AG08396 (cell line): ENCODE measurements at places on chromosomes 2 and 18.

- DNase-seq: peak; percentile 67
Measured at GRCh38 chr2:217223222-217223930, 363.5 kb upstream of the TNP1 start.

DNA sequence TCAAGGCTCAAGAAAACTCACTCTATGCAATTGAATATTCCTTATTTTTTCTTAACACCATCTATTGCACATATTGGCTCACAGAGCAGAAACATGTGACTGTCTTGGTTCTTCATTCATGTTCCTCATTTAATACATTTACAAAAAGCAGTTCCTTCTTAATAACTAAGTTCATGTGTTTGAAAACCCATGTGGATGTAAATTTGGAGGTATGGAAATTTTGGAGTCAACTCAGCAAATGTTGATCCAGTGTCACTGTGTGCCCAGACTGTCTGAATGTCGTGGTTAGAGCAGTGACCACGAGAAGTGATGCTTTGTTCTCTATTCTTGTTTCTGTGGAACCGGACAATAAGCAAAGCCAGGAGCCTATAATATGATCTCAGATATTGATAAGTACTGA lies 299.1 kb downstream of the SETBP1 start:
- DNase-seq: no peak

GRCh38 chr2:43531251-43531650 lies 64.6 kb downstream of the THADA start:
- no peak for DNase-seq

DNA sequence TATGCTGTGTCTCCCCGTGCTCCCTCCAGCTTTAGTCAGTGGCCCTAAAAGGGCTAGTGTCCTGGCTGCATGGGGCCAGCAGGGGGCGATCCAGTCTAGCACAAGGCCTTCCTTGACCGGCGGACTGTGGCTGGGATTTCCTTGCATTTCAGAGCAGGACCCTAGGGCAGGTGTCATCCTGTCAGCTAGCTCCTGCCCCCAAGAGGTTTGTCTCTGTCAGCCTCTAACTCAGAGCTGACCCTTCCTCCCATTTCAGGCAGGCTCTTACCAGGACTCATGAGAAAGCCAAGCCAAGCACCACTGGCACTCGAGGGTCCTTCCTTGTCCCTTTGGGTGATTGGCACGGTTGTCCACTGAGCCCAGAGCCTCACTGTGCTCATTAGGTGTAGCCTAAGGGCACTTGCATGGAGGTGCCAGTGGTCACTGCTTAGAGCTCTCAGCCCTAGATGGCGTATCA lies 140.3 kb downstream of the RPIA start:
- DNase-seq: peak; percentile 35

DNA sequence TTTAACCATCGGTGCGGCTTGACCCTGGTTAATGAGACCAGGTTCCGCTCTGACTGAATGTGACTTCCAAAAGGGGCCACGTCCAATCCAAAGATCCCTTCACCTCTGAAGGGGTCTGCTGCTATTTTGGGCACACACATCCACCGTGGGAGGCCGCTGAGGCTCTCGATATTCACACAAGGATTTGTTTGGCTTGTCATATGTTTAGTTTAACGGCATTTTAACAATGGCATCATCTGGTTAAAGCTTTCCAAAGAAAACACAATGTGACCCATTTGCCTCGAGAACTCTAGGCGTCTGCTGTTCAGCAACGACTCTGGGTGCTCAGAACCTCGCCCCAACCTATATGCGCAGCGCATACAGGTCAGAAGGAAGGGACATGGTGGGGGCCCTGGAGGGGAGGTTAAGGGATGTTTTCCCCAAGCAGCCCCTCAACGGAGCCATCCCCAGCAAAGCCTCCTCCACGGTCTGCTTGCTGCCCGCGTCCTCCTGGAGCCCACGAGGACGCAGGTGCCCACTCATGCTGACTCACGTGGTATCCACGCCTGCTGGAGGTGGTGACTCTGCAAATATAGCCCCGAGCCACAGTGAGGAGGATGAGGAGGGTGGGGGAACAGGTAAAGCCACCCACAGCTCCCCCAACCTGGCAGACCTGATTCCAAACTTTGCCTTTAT lies 260.3 kb downstream of the HDAC4 start:
- no peak for DNase-seq

- DNase-seq: no peak
Measured at GRCh38 chr2:162123806-162124758, 28.0 kb downstream of the GCG start.

GRCh38 chr18:1751249-1751648 lies 820.1 kb downstream of the METTL4 start:
- DNase-seq: no peak

GRCh38 chr18:9410515-9410914 lies 64.8 kb upstream of the RALBP1 start:
- no peak for DNase-seq

DNA sequence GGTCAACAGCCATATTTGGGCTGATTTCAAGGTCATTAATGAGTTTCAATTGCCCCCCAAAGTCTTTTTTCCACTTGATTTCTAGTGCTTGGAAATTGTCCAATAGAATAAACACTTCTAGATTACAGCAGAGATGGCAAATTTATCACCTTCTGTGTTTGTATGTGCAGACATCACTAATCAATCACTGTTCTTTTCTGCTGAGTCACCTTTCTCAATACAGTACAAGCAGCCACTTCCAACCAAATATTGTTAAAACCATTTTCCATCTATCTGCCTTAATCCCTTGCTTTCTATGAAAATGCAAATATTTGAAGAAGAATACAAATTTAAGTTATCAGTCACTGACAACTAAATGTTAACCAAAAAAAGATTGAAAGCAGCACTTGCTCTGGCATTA lies 40.2 kb upstream of the ZNF521 start:
- no peak for DNase-seq

- no peak for DNase-seq
Measured at GRCh38 chr18:38644875-38645641, 1079.5 kb upstream of the CELF4 start.

DNA sequence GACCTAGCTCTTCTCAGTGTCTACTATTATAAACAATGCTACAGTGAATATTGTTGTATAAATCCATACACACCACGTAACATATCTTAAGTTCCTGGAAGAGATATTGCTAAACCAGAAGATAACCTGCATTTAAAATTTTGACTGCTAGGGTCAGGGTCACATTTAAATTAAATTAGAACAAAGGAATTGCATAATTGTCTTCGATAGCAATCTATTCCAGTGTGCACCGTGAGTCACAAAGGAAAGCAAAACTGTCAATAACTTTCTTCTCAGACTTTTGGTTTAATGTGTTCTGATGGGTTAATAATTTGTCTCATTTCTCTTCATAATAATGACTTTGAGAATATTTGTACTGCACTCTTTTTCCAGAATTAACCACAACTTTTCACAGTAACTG lies 4.2 kb downstream of the GEN1 start:
- no peak for DNase-seq

DNA sequence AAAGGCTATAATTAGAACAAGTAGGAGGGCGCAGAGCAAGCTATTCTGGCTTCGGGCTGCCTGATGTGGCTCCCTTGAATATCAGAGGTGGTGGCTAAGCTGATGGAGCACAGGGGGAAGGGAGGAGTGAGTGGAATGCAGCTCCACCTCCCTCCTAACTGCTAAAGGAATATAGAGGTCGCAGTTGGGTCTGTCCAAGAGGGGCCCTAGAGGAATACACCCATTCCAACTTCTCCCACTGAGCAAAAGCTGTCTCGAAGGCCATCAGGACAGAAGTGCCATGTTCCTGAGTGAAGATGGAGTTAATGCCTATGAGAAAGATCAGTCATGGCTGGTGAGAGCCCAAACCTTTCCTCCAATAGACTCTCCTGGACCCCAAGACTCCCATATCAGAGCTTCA lies 32.8 kb upstream of the MARCO start:
- DNase-seq: no peak

DNA sequence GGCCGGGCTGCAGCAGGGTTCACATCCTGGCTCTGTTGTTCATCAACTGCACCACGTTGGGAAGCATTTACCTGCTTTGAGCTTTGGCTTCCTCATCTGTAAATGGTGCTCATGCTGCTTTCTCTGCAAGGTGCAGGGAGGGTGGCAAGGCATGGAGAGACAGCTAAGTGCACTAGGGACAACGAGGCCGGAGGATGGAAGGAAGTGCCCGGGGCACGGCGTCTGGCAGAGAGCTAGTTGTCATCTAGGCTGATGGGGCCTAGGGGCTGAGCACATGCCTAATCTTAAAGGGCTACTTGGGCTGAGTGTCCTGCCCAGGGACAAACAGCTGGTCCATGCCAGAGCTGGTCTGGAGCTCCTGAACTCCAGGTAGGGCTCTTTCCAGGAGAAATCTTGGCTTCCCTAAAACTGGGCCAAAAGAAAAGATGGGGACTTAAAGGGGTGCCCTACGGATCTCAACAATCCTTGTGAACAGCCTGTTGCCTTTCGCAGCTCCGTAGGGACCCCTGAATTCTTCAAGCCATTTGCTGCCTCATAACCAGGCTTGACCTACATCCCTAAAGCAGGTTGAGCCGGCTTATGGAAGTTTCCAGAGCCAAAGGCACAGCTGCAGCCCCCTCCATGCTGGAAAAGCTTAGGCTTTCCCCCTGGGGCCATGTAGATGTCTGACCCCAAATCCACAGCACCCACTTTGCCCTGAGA lies 130.8 kb downstream of the SMAD7 start:
- no peak for DNase-seq

DNA sequence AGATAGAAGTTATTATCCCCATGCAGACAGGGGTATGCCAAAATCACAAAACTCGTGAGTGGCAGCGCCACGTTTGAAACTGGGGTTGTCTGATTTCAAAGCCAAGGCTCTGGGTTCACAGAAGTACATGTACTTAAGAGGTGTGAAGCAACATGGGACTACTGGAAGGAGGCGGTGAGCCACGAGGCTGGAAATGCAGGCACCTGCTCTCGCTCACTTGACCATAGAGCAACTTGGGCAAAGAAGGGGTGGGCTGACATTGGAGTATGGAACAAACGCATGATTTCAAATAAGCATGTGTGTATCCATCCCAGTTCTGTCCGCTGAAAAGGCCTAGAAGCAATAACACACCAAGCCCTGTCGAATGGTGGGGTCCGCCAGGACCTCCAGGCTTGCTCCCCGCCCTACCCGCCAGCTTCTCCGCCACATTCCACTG lies 593 bp upstream of the ACTR2 start:
- DNase-seq: no peak

- no peak for DNase-seq
Measured at GRCh38 chr2:134183679-134184078, 70.2 kb upstream of the MGAT5 start.

- DNase-seq: no peak
Measured at GRCh38 chr2:187461294-187462261, 13.5 kb upstream of the CALCRL start.

DNA sequence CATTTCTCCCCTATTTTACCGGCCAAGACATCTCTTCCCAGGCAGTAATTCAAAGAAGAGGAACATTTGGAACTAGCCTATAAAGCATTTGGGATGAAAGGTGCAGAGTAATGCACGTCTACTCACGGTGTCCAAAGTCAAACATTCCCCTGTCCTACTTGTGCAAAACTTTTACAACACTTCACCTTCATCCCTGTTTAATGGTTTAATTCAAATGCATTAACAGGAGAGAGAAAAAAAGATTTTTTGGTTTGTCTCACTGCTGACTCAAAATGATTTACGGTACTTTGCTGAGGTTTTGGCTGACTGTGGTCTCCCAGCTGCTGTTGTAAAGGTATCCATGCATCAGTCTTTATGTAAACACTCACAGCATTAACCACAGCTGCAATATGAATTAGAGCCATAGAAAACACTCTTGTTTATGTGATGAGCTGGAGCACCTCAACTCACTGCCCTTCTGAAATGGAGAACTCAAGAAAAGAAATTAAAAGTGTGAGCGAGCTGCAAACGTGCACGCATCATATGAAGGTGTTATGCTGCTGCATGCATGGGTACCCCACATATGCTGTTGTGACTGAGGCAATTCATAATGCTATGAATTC lies 220.5 kb downstream of the PIEZO2 start:
- DNase-seq: peak; percentile 33

DNA sequence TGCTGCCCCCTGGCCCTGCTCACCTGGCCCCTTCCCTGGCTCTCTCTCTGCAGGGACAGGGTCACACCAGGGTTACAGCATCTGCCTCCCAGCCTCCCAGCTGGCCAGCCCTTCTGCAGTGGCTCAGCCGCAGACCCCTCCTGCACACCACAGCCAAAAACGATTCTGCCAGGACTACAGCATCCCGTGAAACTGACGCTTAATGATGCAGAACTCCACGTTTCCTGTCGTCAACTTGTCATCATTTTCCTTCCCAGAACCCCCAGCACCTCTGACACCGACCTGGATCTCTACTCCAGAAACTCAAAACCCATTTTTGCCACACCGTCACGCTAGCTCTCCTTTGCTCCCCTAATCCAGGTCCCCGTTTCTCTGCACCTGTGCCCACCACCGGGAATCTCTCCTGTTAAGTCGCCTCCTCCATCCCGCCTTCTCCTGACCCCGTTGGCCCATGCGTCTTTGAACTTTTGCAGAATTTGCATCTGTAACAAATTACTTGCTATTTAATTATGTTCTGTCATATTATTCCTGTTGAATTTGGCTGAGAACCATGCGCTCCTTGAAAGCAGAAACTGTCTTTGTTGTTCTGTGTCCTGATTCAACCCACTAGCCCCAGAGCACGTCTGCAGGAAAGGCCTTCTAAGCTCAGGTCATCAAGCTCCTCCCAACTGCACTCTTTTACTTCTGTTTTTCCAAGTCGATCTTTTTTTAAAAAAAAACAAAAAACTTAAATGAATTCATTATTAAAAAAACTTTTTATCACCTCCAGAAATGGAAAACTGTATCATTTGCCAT lies 173.2 kb upstream of the COPS8 start:
- DNase-seq: no peak

- DNase-seq: no peak
Measured at GRCh38 chr18:76382275-76382674, 112.8 kb downstream of the ZNF516 start.

DNA sequence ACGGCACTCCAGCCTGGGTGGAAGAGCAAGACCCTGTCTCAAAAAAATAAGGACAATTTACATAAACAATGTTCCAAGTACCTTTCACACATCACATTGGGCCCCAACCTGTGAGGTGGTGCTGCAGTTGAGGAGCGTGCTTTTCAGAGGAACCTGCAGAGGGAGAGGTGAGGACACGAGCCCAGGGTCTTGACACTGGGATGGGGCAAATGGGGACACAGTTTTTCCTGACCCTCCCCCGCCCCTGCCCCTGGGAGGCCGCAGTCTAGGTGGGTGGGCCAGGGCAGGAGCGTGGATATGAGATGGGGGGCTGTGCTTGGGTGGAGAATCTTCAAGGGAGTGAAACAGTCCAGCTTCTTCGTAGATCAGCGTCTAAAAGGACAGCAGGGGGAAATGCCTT lies 112.9 kb downstream of the SEPTIN10 start:
- no peak for DNase-seq
